COR-L47 (cell line): ENCODE measurements at places on chromosomes 1 and 21.
A peak's percentile ranks its signal among the peaks of the same experiment; 100 is the strongest.

DNA sequence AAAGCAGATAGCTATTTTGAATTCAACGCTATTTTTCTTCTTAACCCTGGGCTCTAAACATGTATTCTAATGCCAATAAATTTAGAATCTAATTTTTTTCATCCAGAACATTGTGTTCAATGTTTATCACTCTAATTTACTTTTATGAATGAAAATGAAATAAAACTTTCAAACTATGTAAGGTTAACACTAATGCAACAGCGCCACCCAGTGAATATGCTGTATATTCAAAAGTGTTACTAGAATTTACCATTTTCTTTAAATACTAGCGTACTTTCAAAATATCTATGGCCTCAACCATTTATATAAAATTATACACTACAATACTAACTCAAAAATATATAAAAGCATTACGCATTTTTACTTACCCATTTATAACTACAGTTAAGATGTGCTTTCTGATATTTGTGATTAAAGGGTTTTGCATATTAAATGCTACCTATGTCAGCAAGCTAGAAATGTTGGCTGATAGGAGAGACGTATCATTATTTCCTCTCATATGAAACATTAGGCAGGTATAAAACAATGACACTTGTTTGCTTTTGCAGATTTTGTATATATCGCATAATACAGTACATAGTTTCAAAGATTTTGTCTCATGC, 5.9 kb upstream of the NUF2 start:
- DNase-seq = peak; percentile 38

DNA sequence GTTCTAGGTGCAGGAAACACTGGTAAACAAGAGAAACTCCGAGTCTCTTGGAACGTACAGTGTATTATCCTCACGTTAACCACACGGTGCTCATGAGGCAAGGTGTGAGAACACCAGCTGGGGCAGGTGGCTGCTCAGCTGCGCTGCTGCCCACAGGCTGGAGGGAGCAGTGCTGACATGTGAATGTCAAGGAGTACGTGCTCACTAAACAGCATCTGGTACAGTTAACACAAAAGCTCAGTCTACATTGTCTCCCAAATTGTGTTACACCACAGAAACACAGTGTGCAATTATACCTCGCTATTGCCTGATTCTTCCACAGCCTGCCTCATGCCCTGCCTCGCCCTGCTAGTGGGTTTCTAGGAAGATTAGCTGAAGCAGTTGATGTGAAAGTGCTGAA, 138.4 kb downstream of the GLIS1 start:
- DNase-seq = no peak

GRCh38 chr1:8182034-8182761, 135.7 kb upstream of the SLC45A1 start:
- no peak for DNase-seq

DNA sequence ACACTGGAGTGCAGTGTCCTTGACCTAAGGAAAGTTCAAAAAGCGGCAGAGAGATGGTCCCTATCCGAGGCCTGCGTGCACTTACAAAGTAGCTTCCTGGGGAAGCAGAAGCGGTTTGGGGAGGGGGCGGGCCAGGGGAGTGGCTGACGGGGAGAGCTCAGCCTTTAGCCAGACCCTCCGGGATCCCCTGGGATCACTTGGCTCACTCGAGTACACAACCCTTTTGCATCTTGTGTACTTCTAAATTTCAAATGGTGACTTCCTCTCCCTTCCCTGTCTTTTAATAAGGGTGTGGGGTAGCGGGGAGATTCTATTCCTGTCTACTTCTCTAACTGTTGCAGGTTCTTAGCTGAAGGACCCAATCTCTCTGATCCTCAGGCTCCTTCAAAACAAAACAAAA, 18.1 kb upstream of the SNX27 start:
- DNase-seq = no peak

GRCh38 chr1:247288341-247288740, 32.5 kb downstream of the VN1R5 start:
- no peak for DNase-seq

GRCh38 chr1:227396539-227397353, 78.5 kb upstream of the CDC42BPA start:
- no peak for DNase-seq

- no peak for DNase-seq
Measured at GRCh38 chr1:231446138-231446537, 24.1 kb upstream of the EGLN1 start.

GRCh38 chr1:116820369-116820768, 66.1 kb downstream of the CD2 start:
- peak; percentile 62 for DNase-seq
